Fibroblast of the aortic adventitia (primary cell): ENCODE measurements at places on chromosomes 4 and X.

DNA sequence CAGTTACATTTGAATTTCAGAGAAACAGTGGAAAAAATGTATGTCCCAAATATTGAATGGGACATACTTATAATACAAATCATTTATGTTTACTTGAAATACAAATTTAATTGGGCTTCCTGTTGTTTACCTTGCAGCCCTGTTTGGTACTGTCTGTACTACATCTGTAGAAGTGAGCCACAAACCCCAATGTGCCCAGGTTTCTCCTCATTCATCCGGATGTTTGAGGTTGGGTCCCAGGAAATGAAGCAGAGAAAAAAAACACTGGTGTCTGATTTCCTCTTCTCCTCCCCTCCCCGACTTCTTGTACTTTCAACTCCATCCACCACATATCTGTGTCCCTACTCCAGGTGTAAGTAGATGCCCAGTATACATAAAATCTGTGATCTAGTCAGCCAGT lies 27.1 kb upstream of the SCRG1 start:
- DNase-seq, result no peak

DNA sequence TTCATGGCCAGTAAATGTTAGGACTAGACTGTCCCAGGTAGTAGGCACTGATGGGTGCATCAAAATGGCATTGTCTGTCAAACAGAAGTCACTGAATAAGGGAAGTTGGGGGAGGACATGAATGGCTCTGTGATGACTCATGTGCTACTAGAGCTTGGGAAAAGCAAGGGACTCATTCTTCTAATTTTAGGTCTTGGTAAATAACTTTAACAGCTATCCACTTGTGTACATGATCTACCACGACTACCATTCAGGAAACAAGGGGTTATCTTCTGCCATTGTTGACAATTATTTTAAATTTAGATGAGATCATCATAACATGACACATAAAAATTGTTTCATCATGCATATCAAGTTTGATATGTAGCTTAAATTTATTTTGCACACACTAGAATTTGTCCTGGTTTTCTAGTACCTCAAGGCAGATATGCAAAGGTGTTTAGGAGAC lies 6.3 kb downstream of the AREG start:
- peak; percentile 35 for DNase-seq

- DNase-seq, result peak; percentile 80
These were observed 2.5 kb downstream of the COQ2 start for GRCh38 chr4:83282049-83282535.

- DNase-seq, result peak; percentile 2
These were observed 36.4 kb upstream of the RBM41 start for GRCh38 chrX:107154787-107155620.

- no peak for DNase-seq
These were observed 320.7 kb upstream of the PCDH7 start for GRCh38 chr4:30399476-30399875.

DNA sequence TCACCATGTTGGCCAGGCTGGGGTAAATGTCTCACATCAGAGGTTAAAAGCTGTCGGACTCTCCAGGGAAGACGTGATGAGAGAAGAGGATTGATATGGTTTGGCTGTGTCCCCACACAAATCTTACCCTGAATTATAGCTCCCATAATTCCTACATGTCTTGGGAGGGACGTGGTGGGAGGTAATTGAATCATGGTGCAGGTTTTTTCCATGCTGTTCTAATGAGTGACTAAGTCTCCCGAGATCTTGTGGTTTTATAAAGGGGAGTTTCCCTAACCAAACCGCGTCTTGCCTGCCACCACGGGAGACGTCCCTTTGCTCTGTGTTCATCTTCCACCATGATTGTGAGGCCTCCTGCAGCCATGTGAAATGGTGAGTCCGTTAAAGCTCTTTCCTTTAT lies 64.4 kb downstream of the ASMT start:
- DNase-seq, result no peak

DNA sequence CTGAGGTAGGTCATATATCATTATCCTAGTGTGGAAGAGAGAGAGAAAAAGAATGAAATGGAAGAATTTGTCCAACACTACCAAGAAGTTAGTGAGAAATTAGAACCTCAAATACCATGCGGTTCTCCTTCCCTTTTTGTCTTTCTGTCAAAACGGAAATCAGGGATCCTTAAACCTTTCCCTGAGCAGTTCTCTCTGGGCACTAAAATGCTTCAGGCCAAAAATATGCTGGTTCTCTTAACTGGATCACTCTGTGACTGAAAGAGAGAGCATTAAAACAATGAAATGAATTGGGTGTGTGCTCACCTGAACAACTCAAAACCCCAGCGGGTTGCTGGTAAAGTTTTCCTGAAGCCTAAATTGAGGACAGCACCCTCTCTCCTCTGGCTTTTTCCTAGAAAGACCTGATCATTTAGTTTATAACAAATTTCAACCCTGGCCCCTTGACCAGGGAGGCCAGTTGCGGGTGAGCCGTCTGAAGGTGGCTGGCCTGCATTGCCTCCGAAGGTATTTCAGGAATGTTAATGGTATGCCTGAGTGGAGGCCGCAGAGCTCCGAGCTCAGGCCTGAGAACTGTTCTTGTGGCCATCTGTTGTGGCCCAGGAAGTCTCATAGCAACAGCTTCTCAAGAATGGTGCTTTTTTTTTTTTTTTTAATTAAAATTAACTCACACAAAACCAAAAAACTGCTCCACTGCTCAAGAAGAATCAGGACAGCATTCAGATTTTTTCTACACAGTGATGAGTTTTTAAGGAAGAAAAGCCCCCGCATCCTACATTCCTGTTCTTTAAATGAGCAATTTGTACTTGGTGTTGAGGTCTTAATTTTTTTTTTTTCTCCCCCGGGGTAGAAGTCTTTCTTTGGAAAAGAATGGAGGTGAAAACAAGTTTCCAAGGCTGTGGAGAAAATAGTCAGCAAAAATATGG lies 155.1 kb downstream of the SHROOM3 start:
- peak; percentile 87 for DNase-seq

GRCh38 chr4:105715692-105716278 lies 7.2 kb downstream of the GSTCD start:
- DNase-seq, result peak; percentile 68

DNA sequence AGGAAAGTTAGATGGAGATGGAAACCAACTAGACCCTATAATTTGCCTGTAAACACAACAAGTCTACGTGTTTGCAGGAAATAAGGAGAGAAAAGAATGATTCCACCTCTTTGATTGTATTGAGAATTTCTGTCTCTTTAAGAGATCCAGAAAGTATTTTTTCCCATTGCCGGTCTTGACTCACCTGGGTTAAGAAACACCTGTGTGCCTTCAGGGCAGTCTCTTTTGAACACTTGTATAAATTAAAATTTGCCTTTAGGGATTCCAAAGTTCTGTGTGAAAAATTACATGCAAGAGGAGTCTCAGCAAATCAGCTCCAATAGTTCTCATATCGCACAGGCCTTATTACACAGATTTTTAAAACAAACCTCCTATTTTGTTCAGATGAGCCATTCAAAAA lies 46.0 kb upstream of the SMAD1 start:
- no peak for DNase-seq

DNA sequence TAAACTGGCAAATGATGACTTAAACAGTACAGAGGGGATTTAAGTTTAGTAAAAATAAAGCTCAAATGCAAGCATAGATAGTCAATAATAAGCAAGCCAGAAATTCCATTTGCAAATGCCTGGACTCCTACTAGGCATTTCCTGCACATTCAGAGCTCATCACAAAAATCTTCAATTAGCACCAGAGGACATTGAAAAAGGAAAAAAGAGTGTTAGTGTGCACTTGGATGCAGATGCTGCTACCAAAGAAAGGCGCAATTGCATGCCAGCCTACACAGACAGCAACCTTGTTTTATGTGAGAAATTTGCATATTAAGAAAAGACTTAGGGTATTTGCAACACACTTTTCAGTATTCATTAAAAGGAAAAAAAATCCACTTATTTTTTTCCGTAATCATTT lies 282.1 kb downstream of the GRIA2 start:
- DNase-seq, result no peak

DNA sequence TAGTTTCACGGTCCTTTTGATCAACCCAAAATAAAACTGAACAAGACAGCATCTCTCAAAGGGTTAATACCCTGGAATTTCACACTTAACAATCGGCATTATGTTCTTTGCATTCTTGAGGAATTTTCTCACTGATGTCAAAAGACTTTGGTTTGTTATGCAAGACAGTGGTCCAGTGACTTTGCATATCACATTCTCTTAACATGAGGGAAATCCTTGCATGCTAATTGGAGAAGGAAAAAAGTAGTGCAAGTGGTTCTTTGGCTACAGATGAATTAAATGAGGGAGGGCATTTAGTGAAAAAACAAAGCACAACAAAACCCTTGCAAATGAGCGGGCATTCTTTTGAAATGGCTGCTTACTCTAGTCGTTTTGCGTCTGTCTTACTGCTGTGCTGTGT lies 105.1 kb upstream of the LIMCH1 start:
- DNase-seq, result peak; percentile 49

GRCh38 chr4:87405211-87405820 lies 14.3 kb upstream of the HSD17B11 start:
- peak; percentile 40 for DNase-seq

GRCh38 chrX:98141466-98141865 lies 1257.8 kb downstream of the RPA4 start:
- no peak for DNase-seq

DNA sequence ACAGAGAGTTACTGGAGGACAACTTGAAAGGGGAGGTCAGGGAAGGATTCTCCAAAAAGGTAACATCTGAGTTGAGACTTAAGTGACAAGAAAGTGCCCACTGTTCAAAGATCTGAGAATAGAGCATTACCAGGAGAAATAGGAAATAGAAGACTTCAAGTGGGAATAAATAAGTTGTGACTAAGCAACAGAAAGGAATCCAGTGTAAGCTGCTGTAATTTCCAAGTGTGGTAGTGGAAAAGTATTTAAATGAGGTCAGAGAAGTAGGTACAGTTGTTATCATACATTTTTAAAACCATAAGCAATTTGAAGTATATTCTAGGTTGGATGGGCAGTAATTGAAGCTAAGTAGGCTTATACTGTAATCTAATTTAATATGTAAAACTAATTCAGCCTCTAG lies 211.9 kb downstream of the FBXO8 start:
- no peak for DNase-seq

- DNase-seq, result no peak
These were observed 36.1 kb downstream of the ZCCHC13 start for GRCh38 chrX:74340051-74340450.

GRCh38 chr4:108783665-108784463 lies 21.0 kb upstream of the ETNPPL start:
- peak; percentile 37 for DNase-seq
